ENCODE measurements at places on chromosomes 13 and 19.

- H3K4me3 ChIP-seq = no peak overlapping the region
- H3K4me1 ChIP-seq = no peaks in the 10 kb centered on the region
- no peak overlapping the region for H3K27ac ChIP-seq
- DNase-seq = no peak
These were observed 61.9 kb downstream of the DHRS12 start for GRCh38 chr13:51742031-51742430.

DNA sequence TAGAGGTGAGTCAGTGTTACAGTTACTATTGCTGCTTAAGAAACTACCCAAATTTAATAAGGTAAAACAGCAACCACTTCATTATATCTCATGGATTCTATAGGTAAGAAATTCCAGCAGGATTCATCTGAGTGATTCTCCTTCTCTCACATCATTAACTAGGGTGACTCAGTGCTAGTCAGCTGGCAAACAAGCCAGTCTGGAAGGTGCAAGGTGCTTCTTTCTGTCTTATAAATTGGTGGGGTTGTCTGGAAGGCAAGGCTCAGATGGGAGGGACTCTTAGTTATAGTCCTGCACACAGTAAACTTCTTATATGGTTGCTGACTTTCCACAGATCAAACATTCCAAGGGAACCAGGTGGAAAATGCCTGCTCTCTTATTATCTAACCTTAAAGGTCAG is 484.5 kb downstream of the GPC5 start:
- H3K36me3 ChIP-seq = no peaks in the 10 kb centered on the region
- no peak overlapping the region for H3K27ac ChIP-seq
- no peak for DNase-seq
- H3K4me3 ChIP-seq = no peak overlapping the region
- no peaks in the 10 kb centered on the region for H3K4me1 ChIP-seq

- no peak for DNase-seq
- H3K4me3 ChIP-seq = no peak overlapping the region
- no peaks in the 10 kb centered on the region for H3K36me3 ChIP-seq
- peaks cover 13% of the 10 kb centered on the region for H3K27me3 ChIP-seq
- H3K27ac ChIP-seq = no peak overlapping the region
- H3K4me1 ChIP-seq = peaks cover 8% of the 10 kb centered on the region
These were observed 26.1 kb upstream of the SEMA6B start for GRCh38 chr19:4585556-4585955.

GRCh38 chr13:89980896-89981295 is 1366.6 kb upstream of the MIR17HG start:
- H3K27me3 ChIP-seq = no peaks in the 10 kb centered on the region
- no peak overlapping the region for H3K27ac ChIP-seq
- DNase-seq = no peak
- H3K36me3 ChIP-seq = no peaks in the 10 kb centered on the region
- H3K4me1 ChIP-seq = no peaks in the 10 kb centered on the region

- peaks cover 14% of the 10 kb centered on the region for H3K4me1 ChIP-seq
- H3K27me3 ChIP-seq = no peaks in the 10 kb centered on the region
- H3K27ac ChIP-seq = no peak overlapping the region
- peak; percentile 89 for DNase-seq
These were observed 95.0 kb downstream of the ZNF737 start for GRCh38 chr19:20470345-20471135.

DNA sequence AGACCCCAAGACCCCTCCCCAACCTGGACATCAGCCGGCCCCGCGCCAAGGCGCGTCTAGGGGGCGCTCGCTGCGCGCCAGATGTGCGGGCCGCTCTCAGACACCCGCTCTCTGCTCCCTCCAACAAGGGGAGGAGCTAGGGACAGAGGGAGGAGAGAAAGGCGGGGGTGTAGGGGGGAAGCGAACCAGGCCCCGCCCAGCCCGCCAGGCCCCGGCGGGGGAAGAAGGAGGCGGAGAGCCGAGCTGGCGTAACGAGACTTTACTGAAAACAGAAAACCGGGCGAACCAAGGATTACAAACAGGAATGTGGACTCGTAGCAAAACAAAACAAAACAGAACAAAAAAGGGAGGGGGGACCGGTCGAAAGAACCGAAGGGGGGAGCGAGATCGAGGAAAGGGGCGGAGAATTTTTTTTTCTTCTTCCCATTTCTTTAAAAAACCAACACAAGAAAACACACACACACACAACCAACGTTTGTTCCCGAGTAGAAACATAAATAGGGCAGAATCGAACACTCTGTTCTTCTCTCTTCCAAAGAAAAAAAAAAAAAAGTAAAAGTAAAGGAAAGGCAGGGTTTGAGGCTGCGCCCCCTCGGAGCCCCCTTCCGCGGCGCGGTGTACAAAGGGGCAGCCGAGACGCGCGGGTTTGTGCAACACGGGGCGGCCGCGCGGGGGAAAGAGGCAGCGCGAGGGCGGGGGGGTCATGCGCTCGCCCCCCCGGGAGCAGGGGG is 1.7 kb downstream of the JUND start:
- peaks cover 14% of the 10 kb centered on the region for H3K36me3 ChIP-seq
- peak; percentile 98 for DNase-seq
- H3K27me3 ChIP-seq = no peaks in the 10 kb centered on the region
- peak overlapping the region; percentile 100 for H3K27ac ChIP-seq
- H3K4me1 ChIP-seq = peaks cover under 1% of the 10 kb centered on the region

DNA sequence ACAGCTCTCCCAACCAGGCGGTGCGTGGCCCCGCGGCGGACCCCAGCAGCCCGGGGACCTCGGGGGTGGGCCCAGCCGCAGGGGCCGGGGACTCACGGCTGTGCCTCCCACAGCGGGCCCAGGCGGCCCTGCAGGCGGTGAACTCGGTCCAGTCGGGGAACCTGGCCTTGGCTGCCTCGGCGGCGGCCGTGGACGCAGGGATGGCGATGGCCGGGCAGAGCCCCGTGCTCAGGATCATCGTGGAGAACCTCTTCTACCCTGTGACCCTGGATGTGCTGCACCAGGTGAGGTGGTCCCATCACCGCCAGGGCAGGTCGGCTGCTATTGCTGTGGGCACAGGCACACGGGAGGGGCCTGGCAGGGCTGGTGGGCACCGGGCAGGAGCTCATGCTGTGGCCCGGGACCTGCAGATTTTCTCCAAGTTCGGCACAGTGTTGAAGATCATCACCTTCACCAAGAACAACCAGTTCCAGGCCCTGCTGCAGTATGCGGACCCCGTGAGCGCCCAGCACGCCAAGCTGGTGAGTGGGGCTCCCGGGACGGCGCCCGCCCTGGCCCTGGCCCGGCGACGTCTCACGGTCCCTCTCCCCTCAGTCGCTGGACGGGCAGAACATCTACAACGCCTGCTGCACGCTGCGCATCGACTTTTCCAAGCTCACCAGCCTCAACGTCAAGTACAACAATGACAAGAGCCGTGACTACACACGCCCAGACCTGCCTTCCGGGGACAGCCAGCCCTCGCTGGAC is 7.3 kb downstream of the PTBP1 start:
- no peak overlapping the region for H3K27ac ChIP-seq
- H3K27me3 ChIP-seq = no peaks in the 10 kb centered on the region
- peaks cover 12% of the 10 kb centered on the region for H3K4me1 ChIP-seq
- peaks cover 37% of the 10 kb centered on the region for H3K36me3 ChIP-seq
- DNase-seq = no peak

GRCh38 chr19:3067563-3067962 is 5.3 kb upstream of the TLE5 start:
- no peaks in the 10 kb centered on the region for H3K27me3 ChIP-seq
- H3K36me3 ChIP-seq = no peaks in the 10 kb centered on the region
- DNase-seq = no peak
- no peak overlapping the region for H3K27ac ChIP-seq

- H3K27ac ChIP-seq = no peak overlapping the region
- no peaks in the 10 kb centered on the region for H3K4me1 ChIP-seq
- peaks cover 71% of the 10 kb centered on the region for H3K36me3 ChIP-seq
- H3K4me3 ChIP-seq = no peak overlapping the region
- H3K27me3 ChIP-seq = no peaks in the 10 kb centered on the region
These were observed 17.5 kb downstream of the MAU2 start for GRCh38 chr19:19338082-19338481.

DNA sequence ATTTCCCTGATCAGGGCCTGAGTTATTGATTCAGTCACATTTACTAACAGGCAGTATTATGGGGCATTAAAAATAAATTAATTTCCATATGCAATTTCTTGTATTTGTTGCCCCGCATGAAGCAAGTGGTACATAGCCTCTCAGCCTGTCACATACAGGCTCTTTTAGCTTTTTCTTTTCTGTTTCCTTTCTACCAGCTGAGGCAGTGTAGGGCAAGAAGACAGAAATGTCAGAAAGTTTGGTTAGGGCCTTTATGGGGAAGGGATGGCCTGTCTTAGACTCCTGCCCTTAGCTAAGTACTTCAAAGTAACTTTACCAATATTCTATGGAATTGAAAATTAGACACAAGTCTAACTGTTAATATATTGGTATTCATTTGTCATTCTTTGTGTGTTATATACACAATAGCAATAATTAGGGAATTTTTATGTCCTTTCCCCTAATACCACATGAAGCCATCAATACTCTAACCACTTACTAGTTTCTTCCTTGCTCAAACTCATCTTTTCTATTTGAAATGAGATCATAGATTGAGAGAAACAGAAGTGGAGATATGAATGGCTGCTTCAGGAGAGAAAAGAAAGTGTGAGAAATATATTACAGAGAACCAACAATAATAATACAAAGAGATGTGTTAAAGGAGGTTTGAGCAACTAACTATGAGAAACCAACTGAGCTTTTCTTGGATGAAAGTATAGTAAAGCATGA is 669.6 kb downstream of the PCDH17 start:
- no peak for DNase-seq
- no peaks in the 10 kb centered on the region for H3K27me3 ChIP-seq
- H3K4me3 ChIP-seq = no peak overlapping the region
- no peak overlapping the region for H3K27ac ChIP-seq
- peaks cover 6% of the 10 kb centered on the region for H3K4me1 ChIP-seq
- no peaks in the 10 kb centered on the region for H3K36me3 ChIP-seq

GRCh38 chr13:112837371-112838037 is 131.5 kb upstream of the MCF2L start:
- H3K27me3 ChIP-seq = no peaks in the 10 kb centered on the region
- no peaks in the 10 kb centered on the region for H3K4me1 ChIP-seq
- peaks cover 3% of the 10 kb centered on the region for H3K36me3 ChIP-seq

DNA sequence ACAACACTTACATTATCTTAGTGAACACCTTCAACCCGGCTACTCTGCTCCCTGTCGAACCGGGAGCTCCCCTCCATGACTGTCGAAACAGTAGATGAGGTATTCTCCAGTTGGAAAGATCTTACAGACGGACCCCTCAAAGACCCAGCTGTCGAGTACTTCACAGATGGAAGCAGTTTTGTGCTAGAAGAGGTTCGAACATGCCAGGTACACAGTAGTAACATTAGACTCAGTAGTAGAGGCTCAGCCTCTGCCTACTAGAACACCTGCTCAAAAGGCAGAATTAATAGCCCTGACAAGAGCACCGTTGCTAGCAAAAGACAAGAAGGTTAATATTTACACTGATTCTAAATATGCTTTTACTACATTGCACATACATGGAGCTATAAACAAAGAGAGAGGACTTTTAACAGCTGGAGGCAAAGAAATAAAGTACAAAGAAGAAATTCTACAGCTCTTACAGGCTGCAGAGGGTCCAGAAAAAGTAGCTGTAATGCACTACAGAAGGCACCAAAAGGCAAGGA is 13.6 kb upstream of the SLC15A1 start:
- no peak overlapping the region for H3K4me3 ChIP-seq
- no peak overlapping the region for H3K27ac ChIP-seq
- H3K27me3 ChIP-seq = no peaks in the 10 kb centered on the region
- peaks cover 1% of the 10 kb centered on the region for H3K4me1 ChIP-seq
- H3K36me3 ChIP-seq = no peaks in the 10 kb centered on the region
- DNase-seq = no peak

DNA sequence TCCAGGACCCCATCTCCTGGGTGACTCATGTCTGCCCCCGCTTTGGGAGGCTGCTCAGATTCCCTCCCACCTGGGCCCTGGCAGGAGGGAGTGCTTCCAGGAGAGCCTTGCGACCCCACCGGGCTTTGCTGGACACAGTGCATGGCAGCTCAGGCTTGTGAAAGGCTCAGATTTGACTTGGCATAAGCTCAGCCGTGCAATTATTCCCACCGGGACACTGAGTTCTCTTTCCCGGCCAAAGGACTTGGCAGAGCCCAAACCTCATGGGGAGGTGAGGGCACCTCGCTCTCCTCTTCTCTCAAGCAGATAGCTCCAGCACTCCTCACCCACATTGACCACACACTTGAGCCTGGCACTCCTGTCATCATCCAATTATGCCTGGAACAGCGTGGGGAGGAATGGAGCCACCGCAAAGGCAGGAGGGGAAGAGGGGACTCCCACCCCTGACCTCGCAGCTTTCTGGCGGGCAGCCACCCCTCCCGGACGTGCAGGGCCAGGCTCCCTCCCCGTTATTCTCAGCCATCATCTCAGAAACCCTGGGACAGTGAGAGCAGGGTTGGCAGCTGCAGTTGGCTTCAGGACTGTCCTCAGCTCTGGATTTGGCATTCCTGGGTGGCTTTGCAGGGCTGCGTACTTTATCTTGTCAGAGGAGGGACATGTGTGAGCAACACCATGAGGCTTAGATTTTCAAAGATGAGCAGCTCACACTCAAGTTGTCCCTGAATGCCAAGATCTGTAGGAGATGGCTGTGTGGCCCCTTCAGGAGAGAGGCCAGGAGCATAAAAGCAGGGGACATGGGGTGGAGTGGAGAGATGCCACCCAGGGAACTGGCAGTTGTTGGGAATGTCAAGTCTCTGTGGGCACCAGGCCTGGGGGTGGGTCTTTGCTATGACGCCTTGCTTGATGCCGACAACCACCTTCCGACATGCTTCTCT is 306.2 kb downstream of the TEX29 start:
- H3K27me3 ChIP-seq = peaks cover 3% of the 10 kb centered on the region
- DNase-seq = no peak
- no peak overlapping the region for H3K27ac ChIP-seq

DNA sequence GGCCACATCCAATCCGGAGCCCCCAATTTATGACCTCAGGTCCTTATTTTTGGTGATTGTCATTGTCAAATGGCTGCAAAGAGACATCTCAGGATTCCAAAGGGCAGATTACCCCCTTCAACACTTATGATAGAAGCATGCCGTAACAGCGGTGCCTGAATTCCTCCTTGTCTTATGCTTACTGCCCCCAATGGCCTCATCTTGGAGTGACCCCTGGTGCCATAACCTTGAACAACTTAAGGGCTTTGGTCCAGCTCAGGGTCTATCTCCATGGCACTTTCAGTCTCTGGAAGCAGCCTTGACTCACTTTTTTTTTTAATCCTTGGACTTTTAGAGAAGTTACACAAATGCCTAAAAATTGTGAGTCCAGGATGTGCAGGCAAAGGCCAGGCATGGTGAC is 171.6 kb upstream of the ZNF507 start:
- no peaks in the 10 kb centered on the region for H3K27me3 ChIP-seq
- no peaks in the 10 kb centered on the region for H3K4me1 ChIP-seq
- H3K4me3 ChIP-seq = no peak overlapping the region

DNA sequence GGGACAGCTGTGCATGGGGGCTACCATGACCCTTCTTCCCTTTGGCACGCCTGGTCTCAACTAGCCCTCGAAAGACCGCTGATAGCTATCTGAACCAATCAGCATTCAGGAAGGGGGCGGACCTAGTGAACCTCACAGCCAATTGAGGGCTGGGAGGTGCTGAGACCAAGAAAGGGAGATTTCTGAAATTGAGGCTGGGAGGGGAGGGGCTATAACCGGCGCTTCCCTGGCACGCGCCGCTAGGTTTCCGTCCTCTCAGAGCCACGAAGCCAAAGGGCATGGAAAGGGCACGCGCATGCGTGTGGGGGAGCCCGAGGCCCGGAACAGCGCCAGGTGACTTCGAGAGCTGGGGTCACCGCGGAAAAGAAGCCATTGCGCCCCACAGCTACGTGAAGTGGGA is 4.2 kb upstream of the PAFAH1B3 start:
- H3K4me1 ChIP-seq = no peaks in the 10 kb centered on the region
- DNase-seq = no peak
- H3K4me3 ChIP-seq = no peak overlapping the region
- H3K27ac ChIP-seq = no peak overlapping the region

GRCh38 chr19:17125062-17125727 is 49.6 kb downstream of the MYO9B start:
- H3K4me3 ChIP-seq = no peak overlapping the region
- H3K4me1 ChIP-seq = peaks cover 11% of the 10 kb centered on the region
- no peaks in the 10 kb centered on the region for H3K27me3 ChIP-seq
- no peak overlapping the region for H3K27ac ChIP-seq
